ENCODE measurements at places on chromosomes 6 and 20. TPM values are rescaled to one million over a fixed set of nuclear protein-coding genes. Genes with fewer than 3 reads are reported as not detected.

ADGRF5 gene
- not detected for total RNA-seq

HTR1E gene
- 3.6 TPM for total RNA-seq

OOEP gene
- not detected for total RNA-seq

TTK gene
- 47.8 TPM for total RNA-seq

MBOAT1 gene
- total RNA-seq = 9.4 TPM

COX4I2 gene
- total RNA-seq = 2.0 TPM

REPS1 gene
- total RNA-seq = 41.7 TPM

CST5 gene
- not detected for total RNA-seq

PXT1 gene
- not detected for total RNA-seq

FERMT1 gene
- 2.5 TPM for total RNA-seq

RIMS4 gene
- total RNA-seq = 4.3 TPM

PCK1 gene
- total RNA-seq = not detected

PBOV1 gene
- total RNA-seq = not detected

EYA4 gene
- total RNA-seq = 0.26 TPM

FOXS1 gene
- total RNA-seq = not detected

DDO gene
- not detected for total RNA-seq

SYS1 gene
- 22.1 TPM for total RNA-seq

NT5E gene
- 0.56 TPM for total RNA-seq

CALHM6 gene
- 0.72 TPM for total RNA-seq

GINM1 gene
- total RNA-seq = 32.4 TPM

GSTA2 gene
- 1.1 TPM for total RNA-seq

TFAP2D gene
- total RNA-seq = not detected

FAXC gene
- 19.5 TPM for total RNA-seq

OR2H2 gene
- not detected for total RNA-seq

BCAS4 gene
- 9.6 TPM for total RNA-seq

NMBR gene
- total RNA-seq = not detected

B3GAT2 gene
- total RNA-seq = 0.11 TPM

SLC17A2 gene
- total RNA-seq = not detected

LST1 gene
- total RNA-seq = not detected

ESR1 gene
- total RNA-seq = not detected

PNPLA1 gene
- total RNA-seq = not detected

ISM1 gene
- total RNA-seq = 0.93 TPM

AURKA gene
- total RNA-seq = 88.7 TPM

FLOT1 gene
- 141 TPM for total RNA-seq

SCGN gene
- not detected for total RNA-seq

Measured in endodermal cell (in vitro differentiated cells).